ENCODE measurements at places on chromosomes 2 and 18.
A peak's percentile ranks its signal among the peaks of the same experiment; 100 is the strongest.

- H3K27me3 ChIP-seq: no peaks in the 10 kb centered on the region
- H3K4me3 ChIP-seq: no peak overlapping the region
- no peak overlapping the region for H3K27ac ChIP-seq
- peaks cover 18% of the 10 kb centered on the region for H3K4me1 ChIP-seq
- peak; percentile 66 for DNase-seq
- no peaks in the 10 kb centered on the region for H3K36me3 ChIP-seq
Measured at GRCh38 chr2:65390134-65390533, 42.3 kb downstream of the SPRED2 start.

DNA sequence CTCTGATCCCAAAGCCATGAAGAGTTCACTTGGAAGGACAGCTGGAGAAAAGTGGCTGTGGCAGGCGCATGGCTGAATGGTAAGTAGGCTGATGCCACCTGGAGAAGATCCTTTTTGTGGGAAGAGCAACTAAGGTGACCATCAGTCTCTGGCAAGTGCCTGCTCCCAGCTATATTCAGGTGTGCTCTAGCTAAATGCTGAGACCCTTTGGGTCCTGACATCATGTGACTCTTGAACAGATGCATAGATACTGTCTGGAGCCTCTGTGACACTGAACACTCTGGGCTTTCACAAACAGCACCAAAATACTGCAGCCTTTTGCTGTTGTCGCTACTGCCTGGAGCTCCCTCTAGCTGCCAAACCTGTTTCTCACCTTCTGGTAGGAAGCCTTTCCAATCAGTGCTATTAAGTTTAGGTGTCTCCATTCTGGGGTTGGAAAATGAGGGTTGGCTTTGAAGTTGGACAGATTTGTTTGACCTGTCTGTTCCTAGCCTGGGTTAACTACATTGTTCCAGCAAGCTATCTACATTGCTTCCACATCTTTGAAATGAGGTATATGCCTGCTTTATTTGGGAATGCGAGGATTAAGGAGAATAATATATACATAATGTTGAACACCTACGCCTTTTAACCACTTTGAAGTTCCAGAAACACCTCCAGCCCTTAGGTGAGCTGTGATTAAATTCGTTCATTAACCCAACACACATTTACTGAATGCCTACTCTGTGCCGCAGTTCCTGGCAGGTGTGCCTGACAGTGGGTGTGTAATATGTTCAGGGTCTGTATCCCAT lies 3.1 kb downstream of the EGR4 start:
- H3K4me1 ChIP-seq: peaks cover 34% of the 10 kb centered on the region
- no peak overlapping the region for H3K27ac ChIP-seq
- no peaks in the 10 kb centered on the region for H3K36me3 ChIP-seq

- H3K4me1 ChIP-seq: peaks cover 10% of the 10 kb centered on the region
- no peak for DNase-seq
- no peaks in the 10 kb centered on the region for H3K27me3 ChIP-seq
- no peaks in the 10 kb centered on the region for H3K36me3 ChIP-seq
Measured at GRCh38 chr2:25363733-25364132, 22.0 kb upstream of the DNMT3A start.

GRCh38 chr2:6970551-6970950 lies 53.3 kb downstream of the RNF144A start:
- DNase-seq: no peak
- no peak overlapping the region for H3K4me3 ChIP-seq
- no peaks in the 10 kb centered on the region for H3K27me3 ChIP-seq
- no peaks in the 10 kb centered on the region for H3K4me1 ChIP-seq
- peaks cover 11% of the 10 kb centered on the region for H3K36me3 ChIP-seq

- DNase-seq: peak; percentile 37
- H3K4me3 ChIP-seq: no peak overlapping the region
- H3K27ac ChIP-seq: no peak overlapping the region
Measured at GRCh38 chr2:177078416-177078815, 134.2 kb upstream of the HNRNPA3 start.

DNA sequence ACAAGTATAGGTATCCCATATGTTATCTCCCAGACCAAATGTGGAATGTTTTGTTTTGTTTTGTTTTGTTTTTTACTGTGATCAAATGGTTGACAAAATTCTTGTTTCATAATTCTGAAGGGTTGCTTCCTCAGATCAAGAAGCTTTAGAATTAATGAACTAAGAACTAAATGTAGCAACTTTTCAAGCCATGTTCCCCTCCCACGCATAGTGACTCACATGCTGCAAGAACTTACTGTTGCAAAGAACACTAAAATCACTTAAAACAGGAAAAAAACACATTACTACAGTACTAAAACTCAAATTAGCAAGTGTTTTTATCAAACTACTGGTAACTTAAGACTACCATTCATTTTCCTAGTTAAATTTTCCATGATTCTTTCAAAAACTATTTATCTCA lies 30.6 kb downstream of the HNRNPLL start:
- H3K36me3 ChIP-seq: peaks cover 74% of the 10 kb centered on the region
- no peak for DNase-seq
- H3K4me3 ChIP-seq: no peak overlapping the region
- H3K4me1 ChIP-seq: no peaks in the 10 kb centered on the region

- peaks cover 96% of the 10 kb centered on the region for H3K36me3 ChIP-seq
- no peaks in the 10 kb centered on the region for H3K27me3 ChIP-seq
Measured at GRCh38 chr2:10793816-10794215, 18.8 kb downstream of the PDIA6 start.

DNA sequence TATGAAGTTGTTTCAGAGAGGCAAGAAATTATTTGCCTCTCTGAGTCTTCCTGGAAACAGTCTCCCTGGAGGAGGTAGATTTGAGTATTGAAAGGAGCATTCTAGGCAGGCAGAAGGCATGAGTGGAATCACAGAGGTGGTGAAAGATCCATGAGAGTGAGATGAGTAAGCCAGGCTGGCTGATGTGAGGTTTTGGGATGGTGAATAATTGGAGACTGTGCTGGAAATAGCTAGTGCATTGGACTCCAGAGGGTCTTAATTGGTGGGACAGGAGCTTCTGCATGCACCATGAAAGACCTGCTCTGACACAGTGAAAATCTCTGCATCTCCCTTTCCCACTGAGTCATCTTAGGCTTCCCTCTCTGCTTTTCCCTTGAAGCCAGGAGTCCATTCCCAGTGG lies 46.3 kb downstream of the CDC42EP3 start:
- H3K4me1 ChIP-seq: peaks cover 33% of the 10 kb centered on the region
- no peaks in the 10 kb centered on the region for H3K27me3 ChIP-seq
- H3K36me3 ChIP-seq: no peaks in the 10 kb centered on the region
- no peak for DNase-seq

GRCh38 chr2:15783489-15783888 lies 156.9 kb upstream of the MYCN start:
- no peaks in the 10 kb centered on the region for H3K4me1 ChIP-seq
- no peak overlapping the region for H3K27ac ChIP-seq
- DNase-seq: no peak
- H3K27me3 ChIP-seq: no peaks in the 10 kb centered on the region
- H3K4me3 ChIP-seq: no peak overlapping the region

DNA sequence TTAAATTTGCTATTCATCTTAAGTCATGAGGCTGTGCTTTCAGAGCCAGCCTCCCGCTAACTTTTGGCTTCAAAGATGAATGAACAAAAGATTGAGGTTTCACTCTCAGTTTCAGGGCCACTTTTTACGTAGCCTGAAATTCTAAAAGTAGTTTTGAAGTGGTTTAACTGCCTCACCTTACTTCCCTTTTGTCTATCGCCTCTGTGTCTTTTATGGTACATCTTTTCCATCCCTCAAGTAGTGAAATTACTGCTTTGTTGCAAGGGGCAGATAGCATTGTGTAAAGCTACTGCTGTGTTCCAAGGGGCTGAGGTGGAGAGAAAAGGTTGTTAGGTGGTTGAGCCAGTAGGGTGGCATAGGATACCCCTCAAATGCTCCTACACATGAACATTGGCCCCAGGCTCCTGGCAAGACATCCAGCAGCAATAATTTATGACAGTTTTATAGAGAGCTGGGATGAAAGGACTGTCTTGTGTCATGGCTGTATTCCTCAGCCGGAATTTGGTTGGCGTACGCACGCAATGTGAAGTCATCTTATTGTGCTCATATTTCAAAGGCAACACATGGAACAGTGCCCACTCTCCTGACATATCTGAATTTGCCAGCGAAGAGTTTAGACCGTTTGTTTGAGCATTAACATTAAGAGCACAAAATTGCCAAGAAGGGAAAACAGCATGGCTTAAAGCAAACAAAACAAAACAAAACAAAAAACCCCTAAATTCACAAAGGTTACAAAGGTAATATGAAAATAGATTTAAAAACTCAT lies 32.2 kb downstream of the QPCT start:
- no peaks in the 10 kb centered on the region for H3K4me1 ChIP-seq
- peak; percentile 76 for DNase-seq
- no peak overlapping the region for H3K27ac ChIP-seq
- no peaks in the 10 kb centered on the region for H3K36me3 ChIP-seq

- DNase-seq: no peak
- H3K4me3 ChIP-seq: no peak overlapping the region
- no peaks in the 10 kb centered on the region for H3K36me3 ChIP-seq
- H3K27me3 ChIP-seq: peaks cover 8% of the 10 kb centered on the region
- H3K4me1 ChIP-seq: no peaks in the 10 kb centered on the region
Measured at GRCh38 chr18:10898417-10898974, 250.9 kb downstream of the PIEZO2 start.

DNA sequence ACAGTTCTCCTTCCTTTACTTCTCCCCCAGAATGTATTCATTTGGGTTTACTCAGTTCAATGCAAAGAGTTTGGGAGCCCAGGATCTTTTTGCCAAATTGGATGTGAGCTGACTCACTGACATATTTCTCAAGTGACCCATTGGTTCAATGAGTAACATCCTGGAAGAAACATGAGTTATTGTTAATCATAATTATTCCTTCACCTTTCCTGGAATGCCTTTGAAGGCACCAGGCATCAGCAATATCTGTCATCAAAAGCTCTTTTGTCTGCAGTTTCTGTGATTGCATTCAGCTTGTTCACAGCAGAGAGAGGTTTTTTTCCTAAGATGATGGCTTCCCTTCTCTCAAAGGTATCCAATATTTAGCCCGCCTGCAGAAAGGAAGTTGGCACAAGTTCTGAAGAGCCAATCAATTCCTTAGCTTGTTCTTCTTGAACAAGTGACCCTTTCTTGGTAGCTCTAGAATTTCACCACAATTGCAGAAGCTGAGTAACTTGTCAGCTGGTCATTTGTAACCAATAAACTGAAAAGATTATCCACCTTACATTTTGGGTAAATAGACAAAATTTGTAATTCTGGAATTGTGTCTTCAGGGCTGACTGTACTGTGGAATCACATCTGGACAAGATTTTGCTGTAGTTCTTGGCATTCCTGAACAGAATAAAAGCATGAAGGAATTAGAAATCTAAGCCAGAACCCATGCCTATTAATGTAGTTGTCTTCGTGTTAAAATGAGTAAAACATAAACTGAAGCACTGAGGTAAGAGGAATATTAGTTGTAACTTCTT lies 72.2 kb upstream of the TMEM17 start:
- no peaks in the 10 kb centered on the region for H3K36me3 ChIP-seq
- H3K27me3 ChIP-seq: no peaks in the 10 kb centered on the region
- DNase-seq: no peak
- H3K27ac ChIP-seq: peak overlapping the region; percentile 1

DNA sequence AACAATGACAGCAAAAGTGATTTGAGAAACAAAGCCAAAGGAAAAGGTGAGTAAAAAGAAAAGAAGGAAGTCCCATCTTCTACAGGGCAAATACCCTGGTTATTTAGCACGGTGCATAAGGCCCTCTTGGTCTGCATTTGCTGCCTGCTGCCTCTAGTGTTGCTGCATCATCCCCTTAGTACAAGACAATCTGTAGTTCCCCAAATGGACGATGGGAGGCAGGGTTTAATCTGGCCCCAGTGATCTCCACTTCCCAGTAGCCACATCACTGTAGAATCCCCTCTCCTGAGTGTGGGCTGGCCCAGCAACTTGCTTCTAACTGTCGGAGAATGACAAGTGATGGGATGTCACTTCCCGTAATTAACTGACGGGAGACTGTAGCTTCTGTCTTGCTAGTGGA lies 85.1 kb downstream of the CTAGE1 start:
- no peaks in the 10 kb centered on the region for H3K27me3 ChIP-seq
- H3K4me3 ChIP-seq: no peak overlapping the region
- peaks cover 15% of the 10 kb centered on the region for H3K4me1 ChIP-seq
- no peak for DNase-seq

- H3K27ac ChIP-seq: no peak overlapping the region
- no peak overlapping the region for H3K4me3 ChIP-seq
- H3K36me3 ChIP-seq: no peaks in the 10 kb centered on the region
- H3K4me1 ChIP-seq: peaks cover 8% of the 10 kb centered on the region
Measured at GRCh38 chr2:26702025-26702424, 9.5 kb downstream of the KCNK3 start.

DNA sequence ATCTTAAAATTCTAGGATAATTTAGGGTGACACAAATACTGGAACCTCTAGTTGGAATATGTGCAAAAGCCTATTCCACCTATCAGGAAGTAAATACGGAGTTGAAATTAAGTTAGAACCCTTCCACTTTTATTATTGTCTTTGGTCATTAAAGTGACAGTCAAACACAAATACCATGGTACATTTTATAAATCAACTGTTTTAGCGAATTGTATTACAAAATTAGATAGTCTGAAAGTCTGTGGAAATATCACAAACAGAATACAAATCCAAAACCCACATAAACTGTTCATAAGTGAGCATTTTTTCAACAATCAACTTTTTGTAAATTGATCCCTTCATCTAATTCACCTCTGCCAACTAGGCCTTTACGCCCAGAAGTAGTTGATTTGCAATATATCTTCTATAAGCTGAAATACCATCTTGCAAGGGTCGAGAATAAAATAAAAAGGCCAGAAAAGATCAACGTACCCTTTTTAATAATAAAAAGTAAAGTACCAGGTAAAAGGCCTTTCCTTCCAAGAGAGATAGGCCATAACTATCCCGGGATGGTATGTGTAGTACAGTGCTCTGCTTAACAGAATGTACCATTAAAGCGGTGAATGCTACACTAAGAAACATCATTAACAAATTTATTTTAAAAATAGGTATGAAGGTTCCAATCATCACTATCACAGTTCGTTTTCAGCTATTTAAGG lies 1.3 kb downstream of the USP34 start:
- H3K4me3 ChIP-seq: peak overlapping the region; percentile 83
- H3K36me3 ChIP-seq: peaks cover 9% of the 10 kb centered on the region
- H3K27me3 ChIP-seq: no peaks in the 10 kb centered on the region
- peak overlapping the region; percentile 97 for H3K27ac ChIP-seq

DNA sequence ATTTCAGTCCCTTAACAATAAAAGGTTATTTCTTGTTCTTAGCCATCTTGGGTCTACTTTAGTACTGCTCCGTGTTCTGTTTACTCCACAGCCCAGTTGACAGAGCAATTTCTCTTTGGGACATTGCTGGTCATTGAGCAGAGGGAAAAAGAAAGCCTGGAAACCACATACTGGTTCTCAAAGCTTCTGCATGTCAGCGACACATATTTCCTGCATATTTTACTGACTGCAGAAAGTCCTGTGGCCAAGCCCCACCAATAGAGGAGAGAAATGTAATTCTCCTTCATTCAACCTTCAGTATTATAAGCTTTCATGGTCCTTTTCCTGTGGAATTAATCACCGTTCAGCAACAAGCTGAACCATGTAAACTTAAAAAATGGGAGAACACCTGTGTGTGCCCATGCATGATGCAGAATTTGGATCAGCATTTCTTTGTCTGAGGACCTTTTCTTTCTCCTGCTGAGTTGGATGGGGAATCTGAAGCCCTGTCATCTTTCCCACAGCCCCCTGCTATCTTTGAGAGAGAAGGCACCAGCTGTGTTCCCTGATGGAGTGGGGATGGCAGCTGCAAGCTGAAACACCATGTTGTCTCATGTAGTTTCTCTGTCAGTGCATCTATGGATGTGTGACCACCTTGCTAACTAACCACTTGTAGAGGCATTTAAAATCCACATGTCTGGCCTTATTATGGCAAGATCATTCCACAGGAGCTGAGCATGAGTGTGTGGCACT lies 431.6 kb downstream of the MEIS1 start:
- no peaks in the 10 kb centered on the region for H3K36me3 ChIP-seq
- no peak overlapping the region for H3K27ac ChIP-seq
- no peak for DNase-seq

Measured in stomach (tissue), 19 donors.